H9 (cell line): ENCODE measurements at places on chromosomes 4 and X.

GRCh38 chr4:159298502-159298901 is 195.6 kb downstream of the RAPGEF2 start:
- DNase-seq: no peak

- DNase-seq: no peak
Observed at GRCh38 chr4:95694411-95694810, 145.5 kb upstream of the PDHA2 start.

DNA sequence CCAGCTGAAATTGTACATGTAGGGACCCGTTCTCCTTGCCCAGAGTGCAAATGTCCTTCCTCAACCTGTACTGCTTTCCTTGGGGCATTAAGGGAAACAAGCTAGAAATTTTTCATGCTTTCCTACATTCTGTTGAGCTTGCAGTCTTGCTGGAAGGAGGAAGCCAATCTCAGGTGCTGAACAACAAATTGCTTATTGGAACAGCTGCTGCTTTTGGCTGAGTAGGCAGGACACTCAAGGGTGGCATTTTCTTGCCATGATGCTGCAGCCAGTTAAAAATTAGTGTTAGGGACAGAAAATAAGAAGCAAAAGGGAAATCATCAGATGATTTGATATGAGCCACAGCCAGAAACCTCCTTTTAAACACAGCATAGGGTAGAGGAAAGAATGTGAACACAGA is 223.7 kb downstream of the QDPR start:
- no peak for DNase-seq

- DNase-seq: no peak
Observed at GRCh38 chr4:39852636-39853035, 125.1 kb downstream of the PDS5A start.

DNA sequence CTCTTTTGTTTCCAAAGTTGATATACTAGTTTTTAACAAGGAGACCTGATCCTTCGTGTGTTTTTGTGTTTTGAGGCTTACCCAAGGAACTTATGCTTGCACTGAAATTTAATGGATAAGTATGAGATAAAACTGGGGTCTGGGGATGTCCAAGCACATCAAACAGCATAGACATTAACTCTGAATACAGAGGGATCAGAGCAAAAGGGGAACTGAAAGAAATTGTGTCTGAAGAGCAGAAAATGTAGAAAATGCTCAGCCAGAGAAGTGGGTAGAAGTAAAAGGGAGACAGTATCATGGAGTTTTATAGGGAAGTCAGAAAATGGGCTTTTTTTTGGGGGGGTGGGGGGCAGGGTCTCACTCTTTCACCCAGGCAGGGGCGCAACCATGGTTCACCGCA is 695.4 kb downstream of the ARAP2 start:
- DNase-seq: no peak
